ENCODE measurements at places on chromosomes 3 and 15.

DNA sequence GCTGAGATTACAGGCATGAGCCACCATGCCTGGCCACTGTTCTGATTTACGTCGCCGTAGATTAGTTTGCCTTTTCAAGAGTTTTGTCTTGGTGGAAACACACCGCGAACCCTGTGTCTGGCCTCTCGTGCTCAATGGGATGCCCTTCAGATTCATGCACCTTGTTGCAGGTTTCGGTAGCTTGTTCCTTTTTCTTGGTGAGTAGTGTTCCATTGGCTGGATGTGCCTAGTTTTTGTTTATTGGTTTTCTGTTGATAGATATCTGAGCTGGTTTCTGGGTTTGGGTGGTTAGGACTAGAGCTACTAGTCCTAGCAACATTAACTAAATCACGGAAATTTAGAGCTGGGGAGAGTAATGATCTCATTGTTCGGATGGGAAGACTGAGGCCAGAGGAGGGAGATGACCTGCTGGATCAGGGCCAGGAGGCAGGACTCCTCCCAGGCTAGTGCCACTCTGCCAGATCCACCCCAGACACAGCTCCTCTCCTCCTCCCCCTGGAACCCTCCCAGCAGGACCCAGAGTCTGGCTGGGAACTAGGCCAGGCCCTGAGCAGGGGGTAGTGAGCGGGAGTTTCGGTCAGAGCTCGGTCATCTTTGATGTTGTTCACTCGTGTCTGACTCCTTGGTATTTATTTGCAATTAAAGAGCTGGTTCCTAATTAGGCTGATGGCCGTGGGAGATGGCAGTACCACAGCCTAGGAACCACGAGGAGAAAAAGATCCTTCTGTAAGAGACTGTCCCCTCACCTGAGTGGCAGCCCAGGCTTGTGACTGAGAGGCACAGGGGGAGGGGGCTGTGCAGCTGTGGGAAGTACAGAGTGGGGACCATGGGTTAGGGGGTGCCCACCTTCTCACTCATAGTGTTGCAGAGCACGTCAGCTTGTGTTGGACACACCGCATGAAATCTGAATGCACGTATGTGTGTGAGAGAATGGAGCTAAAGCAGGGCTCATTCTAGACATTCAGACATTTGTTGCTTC, 73.4 kb downstream of the SMAD6 start:
- DNase-seq = no peak

DNA sequence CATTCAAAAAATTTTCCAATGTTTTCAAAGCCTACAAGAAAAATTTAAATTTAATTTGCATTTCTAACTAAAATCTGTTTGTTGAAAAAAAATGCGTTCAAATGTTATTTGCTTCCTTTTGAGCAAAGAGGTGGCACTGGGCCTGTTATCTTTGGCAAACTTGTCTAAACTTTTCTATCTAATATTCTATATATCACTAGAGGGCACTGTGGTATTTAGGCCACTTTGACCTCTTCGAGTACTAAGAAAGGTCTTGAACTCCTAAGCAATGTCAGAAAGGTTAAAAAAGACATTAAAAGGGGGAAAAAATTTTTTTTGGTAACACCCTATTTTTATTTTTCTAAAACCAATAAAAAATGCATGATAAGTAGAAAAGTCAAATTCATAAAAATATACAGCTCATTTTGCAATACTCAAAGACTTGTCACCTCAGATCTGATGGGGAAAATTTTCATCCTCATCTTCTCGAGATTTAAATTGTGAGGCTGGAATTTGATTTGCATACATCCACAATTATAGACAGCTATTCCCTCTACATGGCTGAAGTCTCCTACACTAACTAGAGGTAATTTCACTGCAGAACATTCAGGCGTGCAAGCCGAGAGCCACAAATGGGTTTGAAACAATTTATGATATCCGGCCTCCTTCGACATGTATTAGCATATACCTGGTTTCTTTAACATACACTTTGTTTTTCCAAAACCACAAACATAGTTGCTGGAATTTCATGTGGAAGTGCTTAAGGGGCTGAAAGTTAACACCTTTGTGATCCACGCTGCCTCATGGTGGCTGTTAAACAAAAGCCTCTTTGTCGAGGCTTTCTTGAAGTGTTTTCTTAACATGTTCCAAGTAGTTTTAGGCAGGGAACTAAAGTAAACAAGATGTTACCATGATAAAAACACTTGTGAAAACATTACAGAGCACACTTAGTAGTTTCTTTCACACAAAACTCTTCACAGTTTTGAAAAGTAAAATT, 576.4 kb downstream of the FOXP1 start:
- DNase-seq = peak; percentile 48

- DNase-seq = no peak
Measured at GRCh38 chr15:70777170-70777926, 14.0 kb upstream of the UACA start.

GRCh38 chr3:173430576-173430975, 33.0 kb downstream of the NLGN1 start:
- no peak for DNase-seq

Measured in MCF 10A (cell line).